NCI-H1417 (cell line): ENCODE measurements at places on chromosomes 4 and X.

DNA sequence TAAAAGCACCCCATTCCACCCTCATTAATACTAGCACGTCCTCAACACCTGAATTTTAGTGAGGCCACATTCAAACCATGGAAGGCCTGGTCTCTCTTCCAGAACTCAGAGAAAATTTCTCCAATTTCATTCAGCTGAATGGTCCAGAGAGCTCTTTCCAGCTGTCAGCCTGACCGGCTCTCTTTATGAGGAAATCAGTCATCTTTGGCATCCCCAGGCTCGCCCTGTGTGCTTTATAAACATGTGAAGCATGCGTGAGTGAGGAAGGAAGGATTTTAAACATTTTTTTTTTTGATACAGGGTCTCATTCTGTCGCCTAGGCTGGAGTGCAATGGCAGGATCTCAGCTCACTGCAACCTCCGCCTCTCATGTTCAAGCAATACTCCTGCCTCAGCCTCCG, 1812.9 kb upstream of the TENM3 start:
- no peak for DNase-seq

DNA sequence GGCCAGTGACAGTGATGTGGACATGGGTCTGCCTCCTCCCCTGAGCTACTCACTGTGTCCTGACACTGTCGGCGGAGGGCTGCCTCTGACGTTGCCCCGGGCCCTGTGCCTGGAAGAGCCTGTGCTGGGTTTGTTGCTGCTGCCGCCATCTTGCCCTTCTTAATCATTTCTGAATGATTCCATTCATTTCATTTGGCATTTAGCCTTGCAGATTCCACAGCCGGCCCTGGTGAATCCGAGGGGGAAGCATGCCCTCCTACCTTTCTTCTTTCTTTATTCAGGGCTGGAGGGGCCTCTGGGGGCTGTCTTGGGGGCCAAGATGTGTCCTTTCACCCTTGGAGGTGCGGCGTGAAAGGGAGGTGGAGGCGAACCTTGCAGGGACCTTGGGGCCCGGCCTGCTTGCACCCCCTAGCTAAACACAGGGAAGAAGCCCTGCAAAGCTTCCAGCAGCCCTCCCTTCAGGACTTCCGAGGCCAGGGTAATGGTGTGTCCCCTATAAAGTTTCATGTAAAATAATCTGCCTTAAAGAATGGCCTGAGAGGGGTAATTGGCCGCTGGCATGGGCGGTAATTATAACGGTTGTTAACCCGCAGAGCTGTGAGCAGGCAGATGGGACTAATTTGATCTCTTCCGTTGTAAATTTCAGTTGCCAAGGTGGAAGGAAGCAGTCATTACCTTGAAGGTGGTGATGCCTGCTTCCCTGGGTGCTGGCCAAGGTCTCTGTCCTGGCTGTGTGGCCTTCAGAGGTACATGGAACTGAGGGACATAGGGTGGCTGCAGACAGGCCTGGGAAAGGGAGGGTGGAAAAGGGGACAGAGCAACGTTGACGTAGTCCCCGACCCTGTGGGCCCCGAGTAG, 92.3 kb downstream of the PSAPL1 start:
- DNase-seq = no peak

GRCh38 chr4:59565836-59566235, 1634.3 kb upstream of the ADGRL3 start:
- DNase-seq = no peak

DNA sequence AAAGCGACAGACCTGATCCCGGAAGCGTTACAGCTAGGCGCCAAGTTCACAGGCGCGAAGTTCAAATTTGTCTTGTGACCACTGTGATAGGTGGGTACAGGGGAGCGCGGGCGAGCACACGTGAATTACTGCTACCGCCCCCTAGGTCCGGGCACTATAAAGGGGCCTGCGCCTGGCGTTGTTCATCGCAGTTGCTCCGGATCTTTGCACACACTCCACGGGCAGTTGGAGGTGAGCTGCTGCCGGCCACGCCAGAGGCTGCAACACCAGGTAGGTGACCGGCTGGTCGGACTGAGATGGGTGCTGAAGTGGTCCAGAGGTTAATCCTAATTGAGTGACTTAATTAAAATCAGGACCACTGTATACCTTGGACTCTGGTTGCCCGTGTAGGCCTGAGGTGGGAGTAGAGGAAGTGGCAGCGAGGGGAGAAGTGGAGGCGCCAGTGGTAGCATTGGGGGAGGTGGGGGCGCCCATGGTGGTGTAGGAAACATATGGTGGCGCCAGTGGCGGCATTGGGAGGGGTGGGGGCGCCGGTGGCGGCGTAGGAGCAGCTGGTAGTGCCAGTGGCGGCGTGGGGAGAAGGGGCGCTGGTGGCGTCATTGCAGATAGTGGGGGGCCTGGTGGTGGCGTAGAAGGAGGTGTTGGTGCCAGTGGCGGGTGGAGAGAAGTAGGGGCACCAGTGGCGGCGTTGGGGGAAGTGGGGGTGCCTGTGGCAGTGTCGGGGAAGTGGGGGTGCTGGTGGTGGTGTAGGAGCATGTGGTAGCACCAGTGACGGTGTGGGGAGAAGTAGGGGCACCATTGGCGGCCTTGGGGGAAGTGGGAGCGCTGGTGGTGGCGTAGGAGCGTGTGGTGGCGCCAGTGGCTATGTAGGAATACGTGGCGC, at the start of gene GCNA:
Gene GCNA (plus strand): TSS at position 185 of the 883 bp plus-strand sequence. CDS start 2,385 bp downstream, outside the sequence.
- DNase-seq = no peak

GRCh38 chr4:152684007-152684406, 4.2 kb upstream of the TMEM154 start:
- no peak for DNase-seq

GRCh38 chr4:8729408-8730149, 137.0 kb downstream of the CPZ start:
- no peak for DNase-seq

DNA sequence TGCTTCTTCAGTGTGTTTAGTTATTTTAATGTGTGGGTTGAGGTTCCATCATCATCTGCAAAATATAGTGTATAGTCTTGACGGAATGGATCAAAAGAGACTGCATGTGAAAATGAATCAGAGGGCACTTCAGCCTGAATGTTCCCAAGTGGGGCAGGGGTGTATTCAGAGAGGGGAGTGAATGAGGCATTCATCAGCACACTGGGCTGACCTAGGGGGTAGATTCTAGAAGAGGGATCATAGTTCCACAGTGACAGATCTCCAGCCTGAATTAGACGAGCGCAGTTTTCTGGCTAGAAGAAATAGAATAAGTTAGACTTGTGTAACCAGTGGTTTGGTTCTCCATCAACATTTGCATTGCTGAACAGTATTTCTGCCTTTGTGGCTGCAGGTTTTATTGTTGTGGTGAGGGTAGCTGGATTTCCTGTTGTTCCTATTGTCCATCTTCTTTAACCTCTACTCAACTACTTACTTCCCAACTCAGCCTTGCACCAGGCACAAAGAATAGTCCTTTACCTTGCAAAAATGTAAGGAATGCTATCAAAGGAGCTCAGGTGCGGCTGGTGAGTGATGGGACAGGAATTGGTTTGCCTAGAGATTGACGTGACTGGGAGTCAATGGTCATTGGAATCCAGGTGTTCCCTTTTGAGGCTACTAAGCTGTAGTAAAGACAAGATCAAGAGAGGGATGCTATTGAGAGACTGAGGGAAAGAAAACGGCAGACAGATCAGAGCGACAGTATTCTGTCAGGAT, 50.9 kb downstream of the NAP1L5 start:
- DNase-seq = no peak
